ENCODE measurements at places on chromosomes 11 and 22. TPM values are rescaled to one million over a fixed set of nuclear protein-coding genes. Genes with fewer than 3 reads are reported as not detected.

DNA sequence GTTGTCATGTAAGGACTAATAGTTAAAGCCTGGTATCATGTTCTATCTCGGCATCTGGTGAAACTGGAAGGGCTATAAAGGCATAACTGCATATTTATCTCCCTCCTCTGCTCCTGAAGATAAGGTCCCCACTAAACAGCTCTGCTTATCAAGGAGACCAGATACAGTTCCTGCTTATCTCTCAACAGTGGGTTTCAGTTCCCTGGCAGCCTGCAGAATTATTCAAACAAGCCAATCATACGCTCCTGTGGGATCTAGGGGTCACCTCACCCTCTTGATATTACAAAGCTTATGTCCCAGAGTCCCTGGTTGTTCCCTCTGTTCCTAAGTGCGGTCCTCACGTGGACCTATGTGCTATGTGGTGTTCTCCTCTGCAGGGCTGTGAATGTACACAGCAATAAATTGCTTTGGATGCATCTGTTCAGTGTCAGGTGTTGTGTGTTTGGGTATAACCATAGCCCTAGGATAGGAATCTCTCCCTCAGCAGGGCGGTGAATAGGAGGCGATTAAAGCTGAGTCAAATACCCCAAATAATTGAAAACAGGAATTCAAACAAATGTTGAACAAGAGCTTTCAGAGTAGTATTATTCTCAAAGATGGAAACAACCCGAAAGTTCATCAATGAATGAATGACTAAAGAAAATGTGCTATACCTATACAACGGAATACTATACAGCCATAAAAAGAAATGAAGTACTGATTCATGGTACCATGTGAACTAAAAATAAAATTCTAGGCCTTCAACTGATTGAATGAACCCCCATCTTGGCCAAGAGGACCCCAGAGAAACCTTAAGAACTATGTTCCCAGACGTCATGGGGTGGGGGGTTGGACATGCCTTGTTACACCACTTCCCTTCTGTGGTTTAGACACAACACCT is 3.1 kb upstream of the OOSP4A start:
- no peak for DNase-seq
- H3K4me3 ChIP-seq: no peak overlapping the region
- no peaks in the 10 kb centered on the region for H3K36me3 ChIP-seq
- H3K4me1 ChIP-seq: no peaks in the 10 kb centered on the region
- H3K27ac ChIP-seq: no peak overlapping the region

DNA sequence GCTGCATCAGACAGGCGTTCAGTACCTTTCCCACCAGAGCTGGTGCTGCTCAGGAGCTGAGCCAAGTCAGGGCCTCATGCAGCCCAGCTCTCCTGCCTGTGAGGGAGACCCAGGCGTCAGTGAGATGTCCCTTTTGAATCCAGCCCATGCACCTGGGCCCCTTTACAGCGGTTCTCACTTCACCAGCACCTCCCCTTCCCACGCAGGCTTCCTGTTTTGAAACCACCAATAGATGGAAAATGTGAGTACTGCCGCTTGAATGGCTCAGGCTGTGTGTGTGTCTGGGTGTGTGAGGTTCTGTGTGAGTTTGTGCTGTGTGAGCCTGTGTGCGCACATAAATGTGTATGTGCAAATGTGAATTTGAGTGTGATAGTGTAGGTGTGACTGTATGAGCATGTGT is 88.4 kb downstream of the UBASH3B start:
- no peaks in the 10 kb centered on the region for H3K36me3 ChIP-seq
- H3K27me3 ChIP-seq: no peaks in the 10 kb centered on the region
- DNase-seq: peak; percentile 66
- H3K27ac ChIP-seq: peak overlapping the region; percentile 66

The GRAMD1B gene
- total RNA-seq: 21.8 TPM

DNA sequence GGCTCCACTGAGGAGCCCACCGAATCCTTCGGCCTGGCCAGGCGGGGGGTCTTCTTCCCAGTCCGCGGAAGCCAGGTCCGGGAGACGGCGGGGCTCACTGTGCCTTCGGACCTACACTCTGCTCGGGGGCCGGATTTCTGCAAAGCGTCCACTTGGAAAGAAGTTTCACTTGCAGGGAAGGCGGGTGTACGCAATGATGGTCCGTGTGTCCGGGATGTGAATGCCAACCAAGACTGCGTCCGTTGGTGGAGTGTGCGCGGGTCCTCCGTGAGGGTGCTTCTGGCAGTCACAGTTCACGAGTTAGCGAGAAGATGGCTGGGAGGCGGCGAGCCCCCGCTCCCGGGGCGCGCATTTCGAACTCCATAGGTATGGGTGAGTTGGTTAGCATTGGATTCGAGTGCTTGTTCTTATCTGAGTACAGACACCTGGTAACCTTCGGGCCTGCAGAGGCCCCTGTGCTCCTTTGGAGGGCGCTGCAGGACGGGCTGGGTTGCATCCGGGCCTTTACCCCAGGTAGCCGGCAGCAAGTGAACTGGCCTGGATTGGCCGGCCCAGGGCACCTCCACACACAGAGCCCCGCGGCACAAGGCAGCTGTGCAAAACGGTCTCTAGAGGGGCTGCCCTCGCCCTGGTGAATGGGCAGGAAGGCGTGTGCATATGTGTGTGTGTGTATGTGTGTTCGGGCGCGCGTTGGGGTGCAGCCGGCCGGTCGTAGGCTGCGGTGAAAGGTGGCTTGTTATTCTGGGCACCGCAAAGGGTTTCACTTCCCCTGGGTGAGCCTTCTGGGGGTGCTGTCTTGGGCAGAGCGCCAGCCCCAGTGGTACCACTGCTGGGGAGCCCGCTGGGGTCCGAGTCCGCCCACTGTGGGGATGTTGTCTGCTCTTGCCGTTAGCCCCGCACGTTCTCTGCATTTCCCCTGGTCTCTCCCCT is 13.3 kb upstream of the CYP2R1 start:
- H3K4me1 ChIP-seq: peaks cover 32% of the 10 kb centered on the region
- H3K4me3 ChIP-seq: peak overlapping the region; percentile 90
- DNase-seq: peak; percentile 68
- no peak overlapping the region for H3K27ac ChIP-seq
- H3K36me3 ChIP-seq: no peaks in the 10 kb centered on the region

The TBX10 gene
- total RNA-seq: not detected

GRCh38 chr22:27150544-27150941 is 493.2 kb downstream of the MIAT start:
- peaks cover 5% of the 10 kb centered on the region for H3K27me3 ChIP-seq
- H3K27ac ChIP-seq: no peak overlapping the region
- no peak for DNase-seq
- no peaks in the 10 kb centered on the region for H3K4me1 ChIP-seq
- no peaks in the 10 kb centered on the region for H3K36me3 ChIP-seq
- no peak overlapping the region for H3K4me3 ChIP-seq

DNA sequence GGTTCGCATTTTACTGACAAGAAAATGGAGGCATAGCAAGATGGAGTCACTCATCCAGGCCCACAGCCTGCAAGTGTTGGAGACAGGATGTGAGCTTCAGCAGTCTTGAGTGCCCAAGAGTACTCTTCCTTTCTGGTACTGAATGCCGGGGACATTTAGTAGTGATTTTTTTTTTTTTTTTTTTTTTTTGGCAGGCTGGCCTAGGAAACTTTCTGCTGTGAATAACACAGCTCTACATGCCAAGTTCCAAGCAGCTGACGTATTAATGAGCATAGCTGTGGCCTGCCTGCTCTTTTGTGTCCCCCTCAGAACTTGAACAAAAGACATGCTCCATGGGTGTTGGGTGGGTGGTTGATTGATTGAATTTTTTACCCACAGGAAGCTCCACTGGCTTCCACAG is 195.5 kb upstream of the CADM1 start:
- no peak for DNase-seq
- peaks cover 2% of the 10 kb centered on the region for H3K27me3 ChIP-seq
- no peak overlapping the region for H3K4me3 ChIP-seq
- no peaks in the 10 kb centered on the region for H3K36me3 ChIP-seq
- no peaks in the 10 kb centered on the region for H3K4me1 ChIP-seq

DNA sequence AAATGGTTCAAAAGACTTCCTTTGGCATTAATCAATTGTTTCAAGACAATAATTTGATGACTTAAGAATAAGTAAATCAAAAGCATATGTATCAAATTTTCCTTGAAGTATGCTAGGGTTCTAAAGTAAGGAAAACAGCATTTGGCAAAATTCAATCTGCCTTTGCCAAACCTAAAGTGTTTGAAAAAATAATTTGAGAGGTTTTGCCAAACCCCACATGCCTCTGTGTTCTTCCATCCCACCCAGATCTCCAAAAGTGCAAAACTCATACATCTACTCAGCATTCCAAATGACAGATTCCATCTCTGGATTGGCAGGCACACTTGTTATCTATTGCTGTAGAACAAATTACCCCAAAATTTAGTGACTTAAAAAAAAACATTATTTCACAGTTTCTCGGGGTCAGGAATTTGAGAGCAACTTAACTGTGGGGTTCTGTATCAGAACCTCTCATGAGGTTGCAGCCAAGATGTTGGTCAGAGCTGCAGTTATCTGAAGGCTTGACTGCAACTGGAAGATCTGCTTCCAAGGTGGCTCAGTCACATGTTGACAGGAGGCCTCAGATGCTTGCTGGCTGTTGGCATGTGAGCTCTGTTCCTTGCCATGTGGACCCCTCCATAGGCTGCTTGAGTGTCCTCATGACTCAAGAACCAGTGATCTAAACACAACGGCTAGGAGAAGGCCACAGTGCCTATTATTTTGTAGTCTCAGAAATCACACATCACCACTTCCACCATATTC is 100.6 kb upstream of the ARHGAP42 start:
- no peaks in the 10 kb centered on the region for H3K36me3 ChIP-seq
- no peaks in the 10 kb centered on the region for H3K4me1 ChIP-seq
- H3K4me3 ChIP-seq: no peak overlapping the region
- H3K27ac ChIP-seq: no peak overlapping the region

DNA sequence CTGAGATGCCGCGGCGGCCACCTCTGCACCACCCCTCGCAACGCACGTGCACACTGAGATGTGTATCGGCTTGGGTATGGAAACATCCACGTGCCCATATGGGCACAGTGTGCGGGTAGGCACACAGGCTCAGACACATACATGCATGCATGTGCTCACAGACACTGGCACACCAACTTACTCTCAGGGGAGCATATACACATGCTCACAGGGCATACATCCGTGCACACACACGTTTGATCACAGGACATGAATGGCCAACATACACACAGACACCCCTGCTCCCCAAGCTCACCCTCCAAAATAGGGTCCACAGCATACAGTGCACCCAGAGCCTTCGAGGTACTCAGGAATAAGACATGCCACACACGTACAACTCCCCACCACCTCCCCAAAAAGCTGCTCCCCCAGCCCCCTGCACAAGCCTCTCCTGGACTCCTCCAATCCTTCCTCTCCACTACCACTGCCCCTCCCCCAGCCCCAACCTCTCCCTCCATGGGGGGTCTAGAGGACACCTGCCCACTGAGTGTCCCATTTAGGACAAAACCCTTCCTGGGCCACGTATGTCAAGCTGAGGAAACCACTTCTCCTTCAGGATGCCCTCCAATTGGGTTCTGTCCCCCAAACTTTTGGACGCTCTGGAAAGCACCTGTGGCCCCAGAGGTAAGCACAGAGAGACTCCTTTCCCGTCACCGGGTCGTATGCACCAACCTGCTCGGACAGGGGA is 53.1 kb downstream of the SLC22A12 start:
- peaks cover 72% of the 10 kb centered on the region for H3K27me3 ChIP-seq
- no peaks in the 10 kb centered on the region for H3K36me3 ChIP-seq
- no peak overlapping the region for H3K4me3 ChIP-seq

DNA sequence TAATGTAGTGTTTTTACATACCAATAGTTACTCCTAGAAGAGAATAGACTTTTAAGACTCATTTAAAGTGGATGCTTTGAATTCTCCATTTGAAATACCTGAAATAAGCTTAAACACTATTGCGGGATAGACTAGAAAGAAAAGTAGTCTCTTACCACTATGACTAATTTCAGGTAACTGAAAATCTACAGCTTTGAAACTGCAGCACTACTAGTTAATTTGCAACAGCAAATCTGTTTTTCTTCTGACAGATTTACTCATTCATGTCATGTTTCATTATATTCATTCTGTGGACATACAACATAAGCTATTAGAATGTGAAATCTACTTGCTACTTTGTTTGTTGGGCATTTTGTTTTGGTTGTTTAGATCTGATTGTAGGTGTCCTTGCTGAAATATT is 153.6 kb downstream of the MAML2 start:
- DNase-seq: no peak
- no peak overlapping the region for H3K4me3 ChIP-seq
- no peaks in the 10 kb centered on the region for H3K27me3 ChIP-seq
- no peaks in the 10 kb centered on the region for H3K36me3 ChIP-seq
- H3K4me1 ChIP-seq: peaks cover 23% of the 10 kb centered on the region
- no peak overlapping the region for H3K27ac ChIP-seq

GRCh38 chr11:115578275-115578674 is 74.1 kb upstream of the CADM1 start:
- H3K36me3 ChIP-seq: no peaks in the 10 kb centered on the region
- no peak overlapping the region for H3K27ac ChIP-seq
- H3K4me1 ChIP-seq: no peaks in the 10 kb centered on the region
- H3K27me3 ChIP-seq: no peaks in the 10 kb centered on the region

DNA sequence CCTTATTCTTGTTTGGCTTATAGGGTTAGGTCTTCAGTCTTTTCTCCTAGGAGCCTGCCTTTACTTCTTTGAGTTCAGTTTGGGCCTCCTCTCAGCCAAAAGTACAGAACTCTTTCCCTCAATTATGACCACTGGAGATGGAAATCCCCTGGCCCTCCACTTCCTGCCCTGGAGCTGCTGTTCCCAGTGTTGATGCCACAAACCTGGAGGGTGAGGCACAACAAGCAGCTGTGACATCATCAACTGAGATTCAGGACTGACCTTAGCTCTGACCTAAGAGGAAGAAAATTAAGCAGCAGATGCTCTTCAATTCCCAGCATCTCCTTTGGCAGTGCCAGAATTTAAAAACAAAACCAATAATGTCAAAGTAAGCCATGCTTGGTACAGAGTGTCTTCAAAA is 3.0 kb downstream of the ABTB2 start:
- no peak overlapping the region for H3K27ac ChIP-seq
- peaks cover 31% of the 10 kb centered on the region for H3K4me1 ChIP-seq
- H3K4me3 ChIP-seq: no peak overlapping the region
- H3K36me3 ChIP-seq: no peaks in the 10 kb centered on the region
- peaks cover 18% of the 10 kb centered on the region for H3K27me3 ChIP-seq
- no peak for DNase-seq

The NDUFS8 gene
- total RNA-seq: 72.5 TPM

The MRGPRX3 gene
- not detected for total RNA-seq

DNA sequence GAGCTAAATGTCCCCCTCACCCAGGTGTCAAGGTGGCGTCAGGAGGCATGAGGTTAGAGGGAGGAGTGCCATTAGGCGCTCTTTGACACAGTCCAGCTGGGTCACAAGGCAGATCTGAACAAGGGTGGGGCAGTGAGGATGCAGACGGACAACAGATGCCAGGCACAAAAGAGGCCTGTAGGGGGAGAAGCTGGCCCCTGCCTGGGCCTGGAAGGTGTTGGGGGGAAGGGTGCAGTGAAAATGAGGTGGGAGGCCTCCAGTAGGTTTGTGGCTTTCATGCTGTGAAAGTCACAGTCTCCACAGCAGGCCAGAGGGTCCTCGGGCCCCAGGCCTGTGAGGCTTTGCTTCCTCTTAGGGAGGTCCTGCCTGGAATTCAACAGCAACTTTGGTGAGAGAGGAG is 85.0 kb upstream of the PLET1 start:
- H3K4me3 ChIP-seq: no peak overlapping the region
- no peak overlapping the region for H3K27ac ChIP-seq
- no peaks in the 10 kb centered on the region for H3K36me3 ChIP-seq
- no peaks in the 10 kb centered on the region for H3K4me1 ChIP-seq
- DNase-seq: no peak

GRCh38 chr11:119205574-119206510 is at the start of gene CBL:
CBL (plus strand) TSS chr11:119206339; CDS start chr11:119206418, 79 bp downstream.
- DNase-seq: peak; percentile 98
- peaks cover 31% of the 10 kb centered on the region for H3K4me1 ChIP-seq
- peak within 1 kb of the TSS; percentile 76 for H3K27ac ChIP-seq
- peak within 1 kb of the TSS; percentile 95 for H3K4me3 ChIP-seq
- no peaks in the 10 kb centered on the region for H3K36me3 ChIP-seq

The TUBA8 gene
- 1.1 TPM for total RNA-seq

Data from CD4-positive, alpha-beta T cell (primary cell).